Fibroblast of the aortic adventitia (primary cell): ENCODE measurements at places on chromosomes 11 and 22. TPM values are rescaled to one million over a fixed set of nuclear protein-coding genes. Genes with fewer than 3 reads are reported as not detected.

GRCh38 chr22:18121954-18122554, 11.4 kb downstream of the TUBA8 start:
- no peak for DNase-seq

DNA sequence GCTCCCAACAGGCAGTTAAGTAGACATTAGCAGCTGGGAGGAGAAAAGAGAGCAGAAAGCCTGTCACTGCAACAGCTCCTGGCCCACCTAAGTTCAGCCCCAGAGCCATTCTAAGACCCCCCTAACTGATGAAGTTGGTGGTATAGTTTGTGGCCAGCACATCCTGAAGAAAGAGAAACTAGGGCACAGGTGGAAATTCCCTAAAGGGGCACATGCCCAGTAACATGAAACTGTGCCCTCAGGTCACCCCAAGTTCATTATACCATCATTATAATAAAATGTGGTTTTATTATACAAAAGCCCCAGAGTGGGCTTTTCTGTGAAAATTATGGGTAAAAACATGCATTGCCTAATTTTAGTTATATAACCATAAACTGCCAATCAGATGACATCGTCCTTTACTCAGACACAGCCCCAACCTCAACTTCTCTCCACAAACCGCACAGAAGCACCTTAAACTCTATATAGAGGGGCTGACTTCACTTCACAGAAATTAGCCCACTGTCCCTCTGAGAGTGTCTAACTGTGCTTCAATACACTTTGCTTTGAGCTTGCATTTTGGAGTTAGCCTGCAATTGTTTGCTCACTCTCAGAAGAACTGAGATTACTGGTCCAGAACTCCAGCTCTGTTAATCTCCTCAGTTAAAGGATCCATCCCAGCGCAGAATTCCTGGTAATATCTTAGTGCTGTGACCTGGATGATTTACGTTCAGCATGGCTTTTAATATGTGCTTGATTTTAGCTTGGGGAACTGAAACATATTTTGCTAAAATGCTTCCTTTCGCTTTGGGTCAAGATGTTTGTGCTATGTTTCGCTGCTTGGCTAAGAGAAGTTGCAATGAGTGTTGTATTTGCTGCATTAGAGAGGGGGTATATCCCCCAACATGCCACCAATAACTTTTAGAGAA, 1.8 kb upstream of the APOL3 start:
- DNase-seq: no peak

DNA sequence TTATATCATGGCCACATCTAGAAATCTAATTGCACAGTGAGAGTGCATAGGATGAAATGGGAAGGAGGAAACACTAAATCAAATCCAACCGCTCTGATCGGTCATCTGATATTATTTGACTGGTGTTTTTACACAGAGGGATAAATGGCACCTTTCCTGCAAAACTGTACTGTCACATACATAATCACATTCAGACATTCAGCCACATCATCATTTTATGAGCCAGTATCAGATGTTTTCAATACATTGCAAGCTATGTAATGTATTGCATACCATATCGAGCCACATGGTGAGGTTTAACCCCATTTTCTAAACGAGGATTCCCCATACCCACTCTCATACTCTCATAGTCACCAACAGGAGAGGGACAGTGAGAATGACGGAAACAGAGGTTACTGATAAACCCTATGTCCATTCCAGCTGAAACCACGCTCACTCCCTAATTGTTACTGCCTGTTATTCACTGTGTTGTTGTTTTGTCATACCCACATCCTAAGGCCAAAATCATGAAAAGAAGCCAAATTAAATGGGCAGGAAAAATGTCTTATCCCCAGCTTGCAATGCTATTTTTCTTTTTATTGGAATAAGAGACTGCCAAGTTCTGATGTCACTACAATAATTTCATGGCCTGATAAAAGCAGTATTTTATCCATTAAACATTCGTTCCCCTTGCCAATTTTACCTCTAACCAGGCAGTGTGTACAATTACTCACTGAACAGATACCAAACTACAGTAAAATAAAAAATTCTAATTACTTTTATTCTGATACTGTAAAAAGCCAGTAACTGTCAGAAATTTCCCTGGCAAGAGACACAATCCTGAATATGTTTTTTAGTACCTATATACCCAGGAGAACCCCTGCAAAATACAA, 9.0 kb downstream of the CDON start:
- peak; percentile 37 for DNase-seq

Gene FAM227A
- 0.74 and 2.0 TPM in 2 replicates for total RNA-seq

Gene VEGFB
- total RNA-seq: 17.3 and 37.5 TPM in 2 replicates

DNA sequence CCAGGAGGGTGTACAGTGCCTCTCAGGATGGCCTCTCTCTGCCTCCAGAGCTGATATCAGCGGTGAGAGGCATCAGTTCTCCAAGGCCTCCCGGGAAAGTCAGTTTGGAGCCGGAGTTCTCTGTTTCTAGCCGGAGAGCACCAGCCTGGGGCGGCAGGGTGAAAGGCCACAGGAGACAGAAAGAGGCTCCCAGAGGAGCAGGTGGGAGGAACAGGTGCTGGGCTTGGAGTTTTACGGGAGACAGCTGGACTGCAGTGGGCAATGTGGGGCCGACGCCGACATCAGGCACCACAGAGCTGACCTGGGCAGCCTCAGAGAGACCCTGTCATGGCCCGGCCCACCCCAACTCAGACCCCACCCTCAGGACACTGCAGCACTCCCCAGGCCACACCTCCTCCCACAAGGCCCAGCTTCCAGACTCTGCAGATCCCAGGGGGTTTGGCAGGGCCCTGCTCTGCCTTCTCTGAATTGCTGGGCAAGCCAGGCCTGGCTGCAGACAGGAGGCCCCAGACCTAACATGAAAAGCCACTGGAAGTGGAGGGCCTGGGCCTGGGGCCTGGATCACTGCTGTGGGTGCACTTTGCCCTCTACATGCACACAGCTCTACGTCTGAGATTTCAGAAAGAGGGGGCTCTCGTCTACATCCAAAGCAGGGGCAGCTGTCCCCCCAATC, 885.6 kb downstream of the BRD1 start:
- no peak for DNase-seq

GRCh38 chr22:43256976-43257545, 70.1 kb upstream of the TTLL12 start:
- DNase-seq: no peak

- DNase-seq: no peak
Measured at GRCh38 chr11:120648771-120649170, 137.2 kb downstream of the GRIK4 start.

Gene SPTY2D1
- total RNA-seq: 15.2 and 23.7 TPM in 2 replicates

- DNase-seq: no peak
Measured at GRCh38 chr22:28171712-28172111, 252.7 kb upstream of the PITPNB start.

Gene TP53AIP1
- total RNA-seq: not detected in 2 replicates

Gene SLC25A17
- total RNA-seq: 8.6 and 25.8 TPM in 2 replicates

Gene GAB4
- total RNA-seq: not detected in 2 replicates

DNA sequence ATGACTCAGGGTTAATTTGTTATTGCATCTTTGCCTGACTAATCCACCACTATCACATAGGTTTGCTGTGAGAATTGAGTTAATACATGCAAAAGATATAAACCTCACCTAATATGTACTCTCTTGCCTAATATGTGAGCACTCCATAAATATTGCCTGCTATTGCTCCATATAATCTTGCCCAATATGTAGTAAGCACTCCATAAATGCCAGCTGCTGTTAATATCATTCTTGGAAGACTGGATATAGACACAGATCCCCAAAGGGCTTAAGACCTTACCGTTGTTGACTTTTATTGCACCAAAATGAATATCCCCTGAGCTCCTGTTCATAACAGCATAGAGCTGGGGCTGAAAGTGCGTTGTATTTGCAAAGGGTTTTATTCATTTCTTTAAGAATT, 27.0 kb upstream of the LRRC55 start:
- DNase-seq: peak; percentile 14

GRCh38 chr11:119336744-119337469, 2.6 kb downstream of the RNF26 start:
- no peak for DNase-seq

GRCh38 chr11:6655020-6655789, 404 bp downstream of the DCHS1 start:
- DNase-seq: no peak

DNA sequence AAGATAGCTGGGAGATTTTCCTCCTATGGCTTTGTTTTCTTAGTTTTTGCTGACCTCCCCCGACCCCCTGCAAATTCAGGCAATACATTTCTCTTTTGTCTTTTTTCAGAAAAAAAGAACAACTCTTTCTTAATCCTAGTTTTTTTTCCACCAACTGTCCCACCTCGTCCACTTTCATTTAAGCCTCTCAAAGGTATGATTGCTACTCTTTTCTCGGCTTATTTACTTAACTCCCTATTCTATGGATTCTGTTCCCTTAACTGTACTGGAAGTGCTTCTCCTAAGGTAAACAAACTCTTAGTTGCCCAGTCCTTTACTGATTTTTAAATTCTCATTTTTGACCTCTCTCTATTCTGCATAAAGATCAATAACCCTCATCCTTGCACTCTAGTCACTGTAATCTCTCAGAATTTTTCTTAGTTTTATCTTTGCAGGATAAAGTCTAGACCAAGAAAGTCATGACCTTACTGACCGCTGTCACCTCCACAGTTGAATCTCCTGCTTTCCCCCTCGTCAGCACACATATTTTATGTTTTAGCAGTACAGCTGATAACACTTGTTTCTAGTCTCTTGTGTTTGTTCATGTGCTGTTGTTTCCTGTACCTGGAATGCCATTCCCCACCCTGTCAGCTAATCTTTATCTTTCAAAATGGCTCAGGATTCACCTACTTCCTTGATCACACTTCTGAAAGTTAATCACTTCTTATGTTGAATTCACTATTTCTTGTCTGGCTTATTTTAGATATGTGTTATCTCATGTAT, 14.9 kb downstream of the TBCEL start:
- no peak for DNase-seq

GRCh38 chr22:26086359-26086758, 82.9 kb upstream of the SEZ6L start:
- no peak for DNase-seq

Gene MYBPC3
- not detected in 2 replicates for total RNA-seq

DNA sequence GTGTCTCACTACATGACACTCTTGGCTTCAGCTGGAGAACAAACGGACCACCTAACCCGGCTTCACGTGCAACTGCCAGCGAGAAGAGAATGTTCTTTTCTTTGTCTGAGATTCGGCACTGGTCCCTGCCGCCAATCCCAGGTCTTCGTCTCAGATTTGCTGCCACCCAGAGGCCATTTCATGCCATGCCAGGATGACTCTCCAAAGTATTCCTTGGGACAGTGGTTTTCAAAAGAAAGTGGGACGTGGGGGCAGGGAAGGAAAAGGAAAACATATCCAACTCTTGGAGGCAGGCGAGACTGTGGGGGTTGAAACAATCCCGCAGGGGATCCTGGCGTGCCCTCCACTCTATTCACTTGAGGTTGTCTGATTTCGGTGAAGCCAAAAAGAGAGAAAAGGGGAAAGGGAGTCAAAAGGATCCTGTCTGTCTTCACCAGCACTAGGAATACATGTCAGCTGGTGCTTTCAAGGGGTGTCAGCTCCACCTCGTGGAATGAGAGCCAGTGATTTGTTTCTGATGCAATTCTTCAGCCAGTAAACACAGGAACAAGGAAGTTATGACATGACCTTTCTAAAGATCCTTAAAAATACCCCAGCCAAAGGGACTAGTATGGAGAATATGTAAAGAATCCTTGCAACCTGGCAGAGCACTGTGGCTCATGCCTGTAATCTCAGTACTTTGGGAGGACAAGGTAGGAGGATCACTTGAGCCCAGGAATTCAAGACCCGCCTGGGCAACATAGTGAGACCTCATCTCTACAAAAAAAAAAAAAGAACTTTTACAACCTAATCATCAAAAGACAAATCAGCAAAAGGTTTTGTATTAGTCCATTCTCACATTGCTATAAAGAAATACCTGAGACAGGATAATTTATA, 41.0 kb upstream of the APLNR start:
- DNase-seq: peak; percentile 87

DNA sequence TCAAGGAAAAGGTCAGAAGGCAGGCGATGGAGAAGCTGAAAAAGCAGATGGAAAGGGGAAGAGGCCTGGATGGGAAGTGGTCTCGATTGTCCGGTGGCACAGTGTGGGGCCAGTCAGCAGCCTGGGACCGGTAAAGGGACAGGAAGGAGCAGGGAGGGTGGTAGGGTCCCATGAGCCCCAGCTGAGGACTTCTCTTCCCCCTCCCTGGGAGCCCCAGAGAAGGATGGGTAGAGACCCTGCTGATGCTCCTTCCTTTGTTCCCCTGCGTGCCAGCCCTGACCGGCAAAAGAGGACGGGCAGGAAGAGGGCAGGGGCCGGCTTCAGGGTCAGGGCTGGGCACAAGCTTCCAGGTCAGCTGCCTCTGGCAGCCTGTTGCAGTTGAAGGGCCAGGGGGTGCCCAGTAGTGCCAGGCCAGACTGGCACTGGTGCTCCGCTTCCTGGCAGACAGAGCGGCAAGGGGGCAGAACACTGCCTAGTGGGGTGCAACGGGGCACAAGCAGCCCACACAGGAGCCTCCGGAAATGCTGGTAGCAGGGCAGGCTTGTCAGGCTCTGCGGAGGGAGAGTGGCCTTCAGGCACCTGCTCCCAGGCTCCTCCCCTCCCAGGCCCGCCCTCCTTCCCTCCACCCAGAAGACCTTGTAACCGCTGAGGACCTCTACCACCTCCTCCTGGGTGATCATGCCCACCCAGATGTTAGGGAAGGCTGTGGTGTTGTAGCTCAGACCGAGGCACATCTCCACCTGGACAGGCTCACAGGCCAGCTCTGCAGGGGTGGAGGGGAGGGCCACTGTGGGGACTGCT, 739 bp upstream of the C1QTNF5 start:
- DNase-seq: no peak

DNA sequence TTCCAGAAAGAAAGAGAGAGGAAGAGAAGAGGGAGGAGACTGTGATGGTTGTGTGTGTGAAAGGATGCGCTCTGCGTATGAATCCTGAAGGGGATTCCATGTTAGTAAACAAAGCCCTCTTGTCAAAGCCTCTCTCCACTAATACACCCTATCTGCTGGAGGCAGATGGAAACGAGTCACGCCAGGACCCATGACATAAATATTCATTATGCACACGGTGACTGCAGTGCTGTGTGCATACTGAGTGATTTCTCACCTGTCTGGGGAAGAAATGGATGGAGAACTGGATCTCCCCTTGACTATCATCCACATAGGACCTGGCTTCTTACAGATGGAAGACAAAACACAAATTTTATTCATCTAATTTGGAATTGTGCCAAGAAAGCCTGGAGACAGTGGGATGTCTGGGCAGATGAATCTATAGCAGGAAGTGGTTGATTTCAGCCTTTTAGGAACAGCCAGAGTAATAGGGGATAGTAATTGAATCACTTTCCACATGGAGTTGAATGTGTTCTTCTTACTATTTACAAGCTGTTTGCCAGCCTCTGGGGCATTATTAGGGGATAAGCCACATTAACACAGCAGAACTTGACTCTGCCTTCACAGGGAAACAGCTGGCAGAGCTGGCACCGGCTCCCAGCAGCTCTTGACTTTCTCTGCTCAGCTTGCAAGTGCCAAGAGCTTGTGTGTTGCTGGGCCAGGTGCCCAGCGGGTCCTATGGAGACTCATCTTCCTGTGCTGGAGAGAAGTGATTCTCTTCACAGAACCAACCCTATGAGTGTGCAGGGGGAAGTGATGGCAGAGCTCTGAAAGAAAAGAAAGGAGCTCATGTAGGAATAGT, 9.0 kb downstream of the MTNR1B start:
- no peak for DNase-seq

Gene MAJIN
- total RNA-seq: not detected in 2 replicates

- DNase-seq: no peak
Measured at GRCh38 chr11:122598971-122599370, 56.6 kb upstream of the UBASH3B start.

GRCh38 chr11:44950625-44951476, at the start of gene TP53I11:
TP53I11 (minus strand) TSS chr11:44950883; CDS start chr11:44938335, 12,548 bp downstream.
- peak; percentile 56 for DNase-seq

Gene FAM180B
- total RNA-seq: not detected in 2 replicates

Gene PGAP2
- total RNA-seq: 5.6 and 15.2 TPM in 2 replicates
